Stimulated activated CD4-positive, alpha-beta T cell treated with anti-CD3 and anti-CD28 coated beads, Interleukin-2, amount 100 ng/mL, for 24 hours (primary cell): ENCODE measurements at places on chromosomes 7 and 10.

- no peak for DNase-seq
Measured at GRCh38 chr7:130279286-130279685, 12.6 kb downstream of the CPA2 start.

DNA sequence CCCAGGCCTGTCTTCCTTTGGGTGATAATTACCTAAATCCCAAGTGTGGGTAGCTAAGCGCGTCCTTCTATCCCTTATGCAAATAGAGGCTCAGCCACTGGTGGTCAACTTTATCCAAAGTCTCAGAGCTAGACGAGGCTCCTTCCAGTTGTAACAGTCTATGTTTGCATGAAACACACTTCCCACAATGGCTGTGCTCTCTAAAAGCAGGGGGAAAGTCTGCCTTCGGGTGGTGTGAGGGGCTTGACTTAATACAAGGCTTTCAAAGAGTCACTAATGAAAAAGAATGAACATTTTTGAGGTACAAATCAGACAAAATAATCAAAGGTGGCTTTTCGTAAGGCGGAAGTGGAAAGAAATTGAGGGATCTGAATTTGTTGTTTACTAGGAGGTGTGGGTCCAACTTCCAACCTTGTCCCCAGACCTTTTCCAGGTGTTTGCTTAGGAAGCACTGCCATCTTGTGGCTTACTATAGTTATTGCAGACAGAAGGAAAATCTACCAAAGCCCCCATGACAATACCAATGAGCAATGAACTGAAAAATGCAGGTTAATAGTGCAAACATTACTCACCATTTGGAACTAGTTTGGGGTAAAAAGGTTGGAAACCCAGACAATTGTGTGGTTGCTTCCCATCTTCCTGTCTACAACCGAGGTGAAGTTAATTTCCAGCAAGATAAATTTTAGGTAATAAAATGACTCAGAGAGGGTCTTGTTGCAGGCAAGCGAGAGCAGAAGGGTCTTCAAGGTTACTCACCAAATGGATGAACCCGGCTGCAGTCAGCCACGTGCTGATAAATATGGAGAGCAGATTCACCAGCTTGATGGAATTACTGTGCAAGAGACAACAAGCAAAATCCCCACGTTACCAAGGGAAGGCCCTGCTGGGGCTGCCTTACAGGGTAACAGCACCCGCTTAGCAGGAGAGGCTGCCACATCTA is 525.7 kb downstream of the KCNMA1 start:
- DNase-seq, result no peak

DNA sequence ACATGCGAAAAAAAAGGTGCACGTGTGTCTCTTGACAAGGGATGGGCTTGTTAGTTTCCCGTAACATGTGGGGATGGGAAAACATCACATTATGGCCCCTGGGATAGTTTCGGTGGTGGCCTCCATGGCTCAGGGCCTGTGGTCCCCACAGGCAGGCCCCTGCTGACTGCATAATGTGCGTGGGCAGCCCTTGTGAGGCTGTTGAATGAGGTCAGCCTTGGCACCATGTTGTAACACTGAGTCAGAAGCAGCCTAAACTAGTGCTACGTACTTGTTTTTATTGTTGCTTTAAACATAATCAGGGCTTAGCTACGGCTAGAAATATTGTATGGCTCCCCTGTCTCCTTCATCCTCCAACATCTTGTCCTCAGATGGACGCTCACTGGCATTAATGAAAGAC is 80.6 kb downstream of the BEND7 start:
- no peak for DNase-seq

DNA sequence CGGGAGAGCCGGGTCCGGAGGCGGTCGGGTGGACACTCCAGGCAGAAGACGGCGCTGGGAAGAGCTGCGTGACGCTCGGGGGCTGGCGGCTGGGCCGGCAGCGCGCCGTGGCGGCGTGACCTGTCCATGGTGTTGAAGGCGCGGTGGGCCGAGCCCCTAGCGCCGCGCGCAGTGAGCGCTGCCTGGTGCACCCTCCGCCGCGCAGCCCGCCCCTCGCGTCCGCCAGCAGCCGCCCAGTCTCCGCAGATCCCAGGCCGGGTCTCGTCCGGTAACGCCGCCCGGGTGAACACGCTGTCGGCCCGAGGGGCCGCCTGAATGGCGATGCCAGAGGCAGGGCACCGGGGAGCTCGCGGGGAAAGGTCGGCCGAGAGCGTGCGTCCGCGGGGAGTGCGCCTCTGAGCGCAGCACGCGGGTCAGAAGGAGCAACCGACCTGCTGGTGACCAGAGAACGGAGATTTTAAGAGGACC is 657 bp upstream of the TMEM178B start:
- DNase-seq, result peak; percentile 45

- no peak for DNase-seq
Measured at GRCh38 chr10:3419719-3420495, 247.3 kb upstream of the PITRM1 start.

GRCh38 chr7:30596721-30597120 is 2.0 kb downstream of the GARS1 start:
- DNase-seq, result no peak

GRCh38 chr7:117283371-117283770 is 39.5 kb downstream of the WNT2 start:
- DNase-seq, result no peak
